ENCODE measurements at places on chromosomes 2 and 18.
A peak's percentile ranks its signal among the peaks of the same experiment; 100 is the strongest.

DNA sequence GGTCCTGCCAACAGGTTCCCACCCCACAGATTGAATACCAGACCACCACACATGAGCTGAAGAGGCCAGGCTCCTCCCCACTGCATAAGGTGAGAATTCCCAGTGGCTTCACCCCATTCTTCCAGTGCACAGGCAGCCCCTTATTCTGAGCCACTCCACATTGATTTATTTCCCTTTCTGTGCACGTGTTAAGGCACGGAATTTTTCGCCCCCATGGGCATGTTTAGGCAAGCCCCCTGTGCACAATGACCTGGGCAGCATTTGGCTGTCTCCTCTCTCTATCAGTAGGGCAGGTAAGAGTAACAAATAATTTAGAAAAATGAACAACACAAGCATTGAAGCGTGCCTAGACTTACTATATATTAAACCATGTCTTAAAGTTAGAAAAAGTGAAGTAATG, 15.2 kb upstream of the CHAC2 start:
- DNase-seq = no peak

- DNase-seq = no peak
These were observed 89.3 kb downstream of the PLEKHM3 start for GRCh38 chr2:207935991-207936370.

DNA sequence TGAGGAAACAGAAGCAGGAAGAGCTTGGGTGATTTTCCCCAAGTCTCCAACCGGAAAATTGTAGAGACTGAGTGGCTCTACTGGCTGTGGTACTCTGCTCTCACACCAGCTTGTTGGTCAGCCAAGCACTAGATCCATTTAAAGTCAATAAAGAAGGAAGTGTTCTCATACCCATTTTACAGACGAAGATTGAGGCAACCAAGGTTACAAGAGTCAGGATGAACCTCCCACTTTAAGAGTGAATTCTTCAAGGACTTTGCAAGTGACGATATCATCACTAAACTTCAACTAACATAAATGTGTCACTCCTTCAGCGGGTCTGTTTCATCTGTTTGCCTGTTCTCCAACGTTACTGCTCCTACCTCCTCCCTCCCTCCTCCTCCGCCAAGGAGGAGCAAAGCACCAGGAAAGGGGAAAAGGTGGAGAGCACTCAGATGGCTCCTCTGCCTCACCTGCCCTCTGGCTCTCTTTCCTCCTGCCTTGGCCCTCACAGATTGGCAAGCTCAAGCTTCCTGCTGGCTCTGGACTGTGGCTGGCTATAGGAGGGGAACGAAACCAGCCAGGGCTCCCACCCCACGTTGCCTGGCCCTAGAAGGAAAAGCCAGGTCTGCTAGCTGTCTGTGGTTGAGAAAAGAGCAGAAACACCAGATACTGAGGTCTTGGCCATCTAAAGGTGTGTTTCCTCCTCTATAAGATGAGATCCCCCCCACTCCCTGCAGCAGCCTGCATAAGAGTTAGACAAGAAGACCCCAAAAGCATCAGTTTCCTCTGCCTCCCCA, 3.6 kb upstream of the RAB11FIP5 start:
- no peak for DNase-seq

GRCh38 chr18:38993342-38993741, 1427.7 kb upstream of the CELF4 start:
- DNase-seq = no peak

GRCh38 chr18:50870138-50870845, 8.6 kb upstream of the ME2 start:
- no peak for DNase-seq

DNA sequence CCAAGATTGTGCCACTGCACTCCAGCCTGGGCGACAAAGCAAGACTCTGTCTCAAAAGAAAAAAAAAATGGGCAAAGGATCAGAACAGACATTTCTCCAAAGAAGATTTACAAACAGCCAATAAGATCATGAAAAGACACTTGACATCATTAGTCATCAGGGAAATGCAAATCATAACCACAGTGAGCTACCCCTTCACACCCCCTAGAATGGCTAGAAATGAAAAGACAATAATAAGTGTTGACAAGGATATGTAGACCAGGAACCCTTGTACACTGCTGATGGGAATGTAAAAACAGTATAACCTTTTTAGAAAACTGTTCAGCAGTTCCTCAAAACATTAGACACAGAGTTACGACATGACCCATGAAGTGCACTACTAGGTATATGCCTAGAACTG, 18.4 kb upstream of the MTERF4 start:
- DNase-seq = no peak

DNA sequence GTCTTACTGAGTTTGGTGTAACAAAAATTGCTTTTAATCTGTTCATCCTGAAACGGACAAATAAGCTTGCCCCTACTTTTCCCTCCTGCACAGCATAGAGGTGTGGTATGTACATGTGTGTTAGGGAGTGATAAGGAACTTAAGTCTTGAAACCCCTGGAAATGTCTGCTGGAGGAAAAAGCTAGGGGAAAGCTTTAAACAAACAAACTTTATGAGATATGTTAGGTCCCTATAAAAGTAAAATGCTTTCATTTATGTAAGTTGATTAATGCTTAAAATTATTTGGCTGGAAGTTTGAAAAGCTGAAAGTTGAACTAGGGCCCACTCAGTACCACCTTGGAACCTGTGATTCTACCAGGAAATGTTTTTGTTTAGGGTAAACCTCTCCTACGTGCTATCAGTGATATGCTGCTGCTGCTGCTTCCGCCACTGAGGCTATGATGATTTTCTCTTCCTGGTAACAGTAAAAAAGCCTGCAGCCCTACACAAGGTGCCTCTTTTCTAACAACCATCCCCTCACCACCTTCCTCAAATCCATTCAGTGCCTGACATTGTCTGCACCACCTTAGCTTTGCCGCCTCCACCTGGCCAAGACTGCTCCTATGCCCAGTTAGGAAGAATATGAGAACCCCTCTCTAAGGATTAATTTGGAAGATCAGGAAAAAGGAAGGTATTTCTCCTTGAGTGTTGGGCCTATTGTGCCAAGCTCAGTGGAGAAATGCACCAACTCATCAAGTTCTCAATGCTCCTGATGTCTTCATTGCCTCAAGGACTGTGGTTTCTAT, 2.5 kb upstream of the YES1 start:
- no peak for DNase-seq

GRCh38 chr18:48334845-48335244, 74.3 kb downstream of the ZBTB7C start:
- no peak for DNase-seq

DNA sequence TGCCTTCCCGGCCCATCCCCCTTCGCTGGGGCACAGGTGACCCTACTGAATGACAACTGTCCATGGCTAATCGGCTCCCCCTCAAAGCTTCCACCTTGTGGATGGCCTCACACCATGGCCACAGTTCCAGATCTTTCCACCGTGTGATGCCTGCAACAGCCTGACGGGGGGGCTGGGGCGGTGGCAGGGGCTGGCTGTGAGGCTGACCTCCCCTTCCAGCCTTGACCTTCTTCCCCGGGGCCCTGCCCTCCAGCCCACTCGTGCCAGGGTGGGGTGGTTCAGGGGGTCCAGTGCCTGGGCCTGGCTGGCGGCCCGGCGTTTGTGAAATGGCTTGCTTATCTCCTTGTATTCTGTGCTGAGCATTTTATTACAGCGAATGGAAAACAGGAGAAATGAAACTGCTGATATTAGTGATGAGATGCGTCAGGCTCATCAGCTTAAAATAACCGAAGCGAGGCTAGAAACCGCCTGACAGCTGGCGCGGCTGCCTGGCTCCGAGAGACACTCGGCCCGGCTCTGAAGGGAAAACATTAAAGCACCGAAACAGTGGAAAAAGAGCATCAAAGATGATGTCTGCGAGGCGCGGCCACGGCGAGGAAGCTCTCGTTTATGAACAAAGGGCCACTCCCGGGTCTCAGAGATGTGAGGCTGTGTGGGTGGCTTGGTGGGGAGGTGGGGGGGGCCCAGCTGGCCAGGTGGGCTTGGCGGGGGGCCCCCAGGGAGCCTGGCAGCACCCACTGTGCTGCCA, 916 bp upstream of the PDCD1 start:
- peak; percentile 62 for DNase-seq

GRCh38 chr18:370751-371608, 103.1 kb upstream of the THOC1 start:
- DNase-seq = no peak

DNA sequence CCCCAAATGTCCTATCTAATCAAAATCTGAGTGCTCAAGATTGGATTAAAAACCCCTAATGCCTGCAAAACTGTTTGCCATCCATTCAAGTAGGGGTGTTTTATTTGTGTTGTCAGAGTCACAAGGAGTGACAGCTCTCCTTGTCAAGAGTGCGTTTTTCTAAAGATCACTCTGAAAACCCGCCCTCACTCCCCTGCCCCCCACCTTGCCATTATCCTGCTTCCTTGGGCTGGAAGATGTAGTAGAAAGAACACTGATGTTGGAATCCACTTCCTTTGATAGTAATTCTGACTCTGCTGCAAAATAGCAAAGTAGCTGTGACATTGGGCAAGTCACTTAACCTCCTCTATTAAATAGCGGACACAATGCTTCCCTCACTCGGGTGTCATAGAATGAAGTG, 155.6 kb downstream of the TSN start:
- no peak for DNase-seq

GRCh38 chr2:174969091-174969734, 36.0 kb downstream of the CHN1 start:
- no peak for DNase-seq

- DNase-seq = no peak
These were observed 27.2 kb downstream of the CROCC2 start for GRCh38 chr2:240933048-240933965.

GRCh38 chr2:127254386-127254981, 34.4 kb upstream of the CYP27C1 start:
- no peak for DNase-seq

- DNase-seq = no peak
These were observed 1.3 kb upstream of the TLX2 start for GRCh38 chr2:74512744-74513604.

GRCh38 chr2:37653805-37654378, 17.6 kb downstream of the CDC42EP3 start:
- no peak for DNase-seq

DNA sequence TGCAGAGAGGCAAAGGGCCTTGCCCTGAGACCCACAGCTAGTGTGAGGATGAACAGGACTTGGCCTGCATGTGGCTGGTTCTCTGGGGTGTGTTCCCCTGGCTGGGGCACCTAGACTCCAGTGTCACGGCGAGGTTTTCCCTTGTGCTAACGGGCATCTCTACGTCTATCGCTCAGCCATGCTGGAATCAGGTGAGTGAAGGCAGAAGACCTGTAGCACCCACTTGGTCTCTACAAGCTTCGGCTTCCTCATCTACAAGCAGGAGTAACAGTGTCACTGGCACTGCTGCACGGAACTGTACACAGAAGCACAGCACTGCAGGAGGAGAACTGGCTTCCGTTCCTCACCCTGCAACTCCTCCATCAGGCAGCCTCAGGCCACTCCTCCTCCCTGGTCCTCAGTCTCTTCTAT, 30.6 kb downstream of the HS1BP3 start:
- DNase-seq = no peak

DNA sequence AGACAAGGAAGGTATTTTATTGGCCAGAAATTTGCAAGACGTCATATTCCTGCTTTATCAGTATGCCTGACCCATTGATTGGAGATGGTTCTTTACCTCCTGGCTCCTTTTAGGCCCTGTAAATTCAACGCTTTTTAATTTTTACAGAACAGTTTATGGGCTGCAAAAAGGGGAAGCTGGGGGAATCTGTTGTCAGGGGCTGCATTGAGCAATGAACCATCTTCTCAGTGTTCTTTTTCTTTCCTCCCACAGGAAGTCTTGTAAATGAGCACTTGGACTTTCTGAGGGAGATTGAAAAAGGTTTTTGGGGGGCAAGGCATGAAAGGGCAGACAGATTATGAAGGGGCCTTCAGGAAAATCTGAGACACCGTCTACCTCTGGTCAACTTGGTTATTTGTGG, 503.6 kb upstream of the TNP1 start:
- no peak for DNase-seq

DNA sequence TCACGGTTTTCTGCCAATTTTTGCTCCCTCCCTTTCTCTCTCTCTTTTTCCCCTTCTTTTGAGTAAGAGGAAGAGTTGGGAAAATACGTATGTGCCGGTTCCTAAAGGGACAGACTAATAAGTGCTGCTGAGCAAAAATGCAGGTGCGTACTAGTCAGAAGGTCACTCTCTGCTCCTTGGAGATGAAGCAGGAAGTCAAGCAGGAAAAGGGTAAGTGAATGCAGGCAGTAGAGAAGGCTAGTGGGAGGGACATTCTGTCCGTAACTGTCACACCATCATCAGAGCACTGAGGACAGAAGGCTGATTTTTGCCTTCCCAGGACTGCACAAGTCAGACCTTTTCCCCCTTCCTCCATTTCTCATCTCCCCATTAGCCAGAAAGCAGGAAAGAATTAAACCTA, 105.7 kb downstream of the CDH2 start:
- DNase-seq = no peak

DNA sequence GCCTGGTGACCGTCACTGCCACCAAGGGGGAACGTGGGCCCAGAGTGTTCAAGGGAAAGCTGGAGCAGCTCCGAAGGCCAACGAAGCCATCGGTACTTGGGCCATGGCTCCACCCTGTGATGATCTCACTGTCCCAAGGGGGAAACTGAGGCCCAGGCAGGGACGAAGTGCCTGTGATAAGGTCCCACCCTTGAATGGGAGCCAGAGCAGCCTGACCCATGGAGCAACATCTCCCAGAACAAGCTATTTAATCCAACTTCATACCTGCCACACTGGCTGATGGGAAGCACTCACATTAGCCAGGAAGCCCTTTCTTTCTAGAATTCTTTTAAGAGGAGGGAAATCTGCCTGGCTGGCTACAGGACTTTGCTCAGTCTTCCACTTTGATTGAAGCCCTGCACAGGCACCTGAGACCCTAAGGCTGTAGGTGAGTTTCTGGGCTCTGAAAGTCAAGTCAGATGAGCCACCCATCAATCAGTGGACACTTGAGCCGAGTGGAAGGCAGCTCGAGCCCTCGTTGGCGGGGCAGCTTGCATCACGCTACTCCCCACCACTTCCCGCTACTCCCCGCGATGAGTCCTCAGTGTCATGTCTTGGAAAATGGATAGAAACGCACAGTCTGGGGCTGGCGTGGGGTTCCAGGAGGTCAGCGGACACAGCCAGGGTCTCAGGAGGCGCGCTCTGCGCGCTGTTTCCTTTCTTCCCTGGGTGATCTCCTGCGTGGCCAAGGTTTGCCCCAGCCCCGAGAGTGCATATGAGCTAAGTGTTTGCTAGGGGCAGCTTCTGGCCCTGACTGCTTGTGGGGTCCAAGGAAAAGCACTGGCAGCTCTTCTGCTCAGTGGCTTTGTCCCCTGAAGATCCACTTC, 2.5 kb upstream of the HS6ST1 start:
- no peak for DNase-seq
